ENCODE measurements at places on chromosomes 5 and 9.

DNA sequence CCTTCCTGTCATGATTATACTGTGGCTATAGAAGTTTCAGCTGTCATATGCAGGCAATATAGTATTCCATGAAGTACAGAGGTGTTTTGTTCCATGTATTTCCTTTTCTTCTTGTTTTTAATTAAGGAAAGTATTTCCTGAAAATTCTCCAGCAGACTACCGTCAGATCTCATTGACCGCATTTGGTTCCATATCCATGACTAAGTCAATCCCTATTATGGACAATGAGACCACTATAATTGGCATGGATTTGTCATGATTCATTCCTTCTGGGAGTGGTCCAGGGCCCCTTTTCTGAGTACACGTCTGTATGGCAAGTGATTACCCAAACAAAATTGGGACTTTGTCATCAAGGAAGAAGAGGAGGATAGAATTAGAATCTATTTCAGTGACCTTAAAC is 283.2 kb upstream of the CLINT1 start:
- DNase-seq: no peak

GRCh38 chr9:89502038-89502601 is 4.2 kb upstream of the SEMA4D start:
- no peak for DNase-seq

DNA sequence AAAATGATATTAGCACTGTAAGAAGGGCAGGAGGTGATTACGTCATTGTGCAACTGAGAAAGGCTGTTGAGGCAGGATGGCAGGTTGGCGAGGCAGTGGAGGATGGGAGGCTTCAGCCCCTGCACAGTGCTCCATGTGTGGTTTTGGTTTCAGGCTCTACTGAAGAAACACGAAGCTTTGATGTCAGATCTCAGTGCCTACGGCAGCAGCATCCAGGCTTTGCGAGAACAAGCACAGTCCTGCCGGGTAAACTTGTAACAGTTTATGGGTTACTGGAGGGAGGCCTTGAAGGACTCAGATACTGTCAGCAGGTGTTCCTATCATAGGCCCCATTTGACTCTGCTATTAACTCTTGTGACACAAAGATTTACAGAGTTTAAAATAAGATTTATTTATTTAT is 35.1 kb downstream of the SPTAN1 start:
- no peak for DNase-seq

GRCh38 chr5:6989230-6989629 is 276.0 kb downstream of the TENT4A start:
- DNase-seq: no peak

- no peak for DNase-seq
Observed at GRCh38 chr5:45262061-45262590, 434.1 kb downstream of the HCN1 start.

DNA sequence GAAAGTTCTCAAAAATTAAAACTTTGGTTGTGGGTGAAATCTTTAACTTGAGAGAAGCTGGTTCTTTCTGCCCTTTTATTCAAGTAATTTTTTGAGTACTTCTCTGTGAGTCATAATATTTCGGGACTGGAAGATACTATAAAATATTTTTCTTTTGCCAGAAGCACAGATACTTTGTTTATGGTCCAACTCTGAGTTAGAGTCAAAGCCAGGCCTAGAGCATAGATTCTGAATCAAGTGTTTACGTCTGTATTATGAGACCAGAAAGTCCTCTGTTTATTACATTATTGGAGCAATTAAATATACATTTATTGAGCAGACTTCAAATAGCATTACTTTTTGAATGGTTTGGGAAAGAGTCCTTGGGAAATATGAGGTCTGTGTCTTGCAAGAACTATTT is 187.9 kb downstream of the FER start:
- no peak for DNase-seq

DNA sequence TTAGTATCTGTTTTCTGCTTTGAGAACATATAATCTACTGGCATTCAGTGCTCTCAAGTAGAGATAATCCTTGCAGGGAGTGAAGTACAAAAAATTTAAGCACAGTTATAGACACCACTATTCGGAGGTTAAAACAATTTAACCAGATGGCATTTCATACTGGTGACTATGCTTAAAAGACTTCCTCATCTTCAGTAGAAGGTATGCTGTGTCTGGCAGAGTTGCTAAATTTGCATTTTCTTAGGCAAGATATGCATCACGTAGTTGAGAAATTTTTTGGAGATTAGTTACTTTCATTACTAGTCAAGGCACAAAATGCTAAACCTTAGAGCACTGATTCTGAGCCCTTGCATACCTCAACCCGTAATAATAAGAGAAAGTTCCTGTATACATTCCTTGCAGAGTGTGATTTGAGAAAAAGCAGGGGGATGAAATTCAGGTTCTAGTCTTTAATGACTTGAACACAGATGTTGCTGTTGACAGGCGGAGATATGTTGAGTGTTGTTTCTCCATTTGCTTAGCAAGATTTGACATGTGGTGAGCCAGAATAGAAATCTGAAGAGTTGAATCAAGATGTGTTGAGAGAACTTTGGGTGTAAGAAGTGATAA is 70.8 kb upstream of the STARD4 start:
- DNase-seq: peak; percentile 47

DNA sequence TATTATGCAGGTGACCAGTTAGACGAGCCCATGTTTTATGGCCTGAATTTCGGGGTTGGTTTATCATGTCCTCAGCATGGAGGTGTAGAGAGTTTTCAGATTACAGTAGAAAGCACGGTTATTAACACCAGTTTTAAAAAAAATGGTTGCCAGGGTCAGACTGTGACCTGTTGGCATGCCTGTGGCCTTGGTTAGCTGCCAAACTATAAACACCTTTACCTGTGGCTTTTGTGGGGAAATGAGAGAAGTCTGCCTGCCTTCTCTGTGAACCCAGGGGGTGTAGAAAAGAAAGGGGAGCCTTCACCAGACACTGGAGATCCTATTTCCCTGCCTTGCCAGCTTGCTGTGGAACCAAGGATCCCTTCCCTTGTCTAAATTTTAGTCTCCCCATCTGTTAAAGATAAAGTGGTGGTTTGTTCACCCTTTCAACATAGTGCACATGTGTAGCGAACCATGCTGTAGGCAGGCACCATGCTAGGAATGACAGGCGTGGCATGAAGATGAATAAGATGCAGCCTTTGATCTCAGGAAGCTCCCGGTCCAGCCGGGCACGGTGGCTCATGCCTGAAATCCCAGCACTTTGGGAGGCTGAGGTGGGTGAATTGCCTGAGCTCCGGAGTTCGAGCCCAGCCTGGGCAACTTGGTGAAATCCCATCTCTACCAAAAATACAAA is 6.1 kb upstream of the PHF19 start:
- no peak for DNase-seq

DNA sequence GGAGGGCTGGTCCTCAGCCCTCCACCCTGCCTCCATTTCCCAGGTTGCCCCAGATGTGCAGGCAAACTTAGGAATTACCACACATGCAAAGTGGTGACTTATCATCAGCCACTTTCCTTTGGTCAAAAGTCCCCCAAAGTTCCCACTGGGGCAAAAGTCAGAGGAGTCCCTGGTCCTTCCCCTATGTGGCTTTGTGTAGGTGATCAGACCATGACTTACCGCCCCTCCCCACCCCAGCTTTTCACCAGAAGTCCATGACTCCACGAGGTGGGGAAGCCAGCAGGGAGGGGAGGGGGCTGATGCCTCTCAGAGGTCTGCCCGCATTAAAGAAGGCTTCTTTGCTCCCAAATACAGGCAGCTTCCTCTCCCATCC is 5.8 kb downstream of the TRAF1 start:
- DNase-seq: no peak

DNA sequence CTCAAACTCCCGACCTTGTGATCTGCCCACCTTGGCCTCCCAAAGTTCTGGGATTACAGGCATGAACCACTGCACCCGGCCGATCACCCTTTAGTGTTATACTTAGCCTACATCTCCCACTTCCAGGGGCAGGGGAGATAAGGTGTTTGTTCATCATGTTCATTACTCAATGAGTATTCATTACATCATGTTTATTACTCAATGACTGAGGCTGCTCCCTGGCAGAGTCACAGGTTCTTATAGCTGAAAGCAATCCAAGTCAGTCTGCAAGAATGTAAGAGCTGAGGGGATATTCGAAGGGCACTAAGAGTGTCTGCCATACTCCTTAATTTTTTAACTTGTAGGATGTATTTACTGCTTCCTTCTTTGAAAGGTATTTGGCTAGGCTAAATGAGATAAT is 214.2 kb downstream of the SPATA31D1 start:
- no peak for DNase-seq

Data from LHCN-M2 (cell line).